ENCODE measurements at places on chromosomes 16 and 17.

GRCh38 chr17:72765368-72766153, 326.9 kb downstream of the SLC39A11 start:
- DNase-seq = no peak

GRCh38 chr17:17154981-17155380, 51.2 kb downstream of the PLD6 start:
- DNase-seq = no peak

DNA sequence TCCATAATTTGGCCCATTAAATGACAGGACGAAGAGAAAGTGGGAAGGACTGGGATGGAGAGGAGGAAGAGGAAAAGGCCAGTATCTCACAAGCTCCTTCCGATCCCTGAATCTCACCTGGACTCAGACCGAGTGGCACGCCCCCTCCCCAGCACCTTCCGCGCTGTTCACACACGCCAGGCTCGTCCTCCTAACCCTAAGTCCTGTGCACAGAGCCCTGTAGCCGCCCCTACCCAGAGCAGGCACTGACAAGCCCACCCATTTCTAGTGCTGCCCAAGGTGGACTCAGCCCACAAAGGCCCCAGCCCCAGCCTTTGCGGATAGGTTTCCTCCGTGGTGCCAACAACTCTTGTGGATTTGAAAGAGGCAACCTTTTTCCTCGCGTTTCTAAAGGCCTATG, 9.2 kb downstream of the HS3ST3B1 start:
- DNase-seq = no peak

- no peak for DNase-seq
These were observed 200.7 kb downstream of the CCDC182 start for GRCh38 chr17:57544401-57544800.

DNA sequence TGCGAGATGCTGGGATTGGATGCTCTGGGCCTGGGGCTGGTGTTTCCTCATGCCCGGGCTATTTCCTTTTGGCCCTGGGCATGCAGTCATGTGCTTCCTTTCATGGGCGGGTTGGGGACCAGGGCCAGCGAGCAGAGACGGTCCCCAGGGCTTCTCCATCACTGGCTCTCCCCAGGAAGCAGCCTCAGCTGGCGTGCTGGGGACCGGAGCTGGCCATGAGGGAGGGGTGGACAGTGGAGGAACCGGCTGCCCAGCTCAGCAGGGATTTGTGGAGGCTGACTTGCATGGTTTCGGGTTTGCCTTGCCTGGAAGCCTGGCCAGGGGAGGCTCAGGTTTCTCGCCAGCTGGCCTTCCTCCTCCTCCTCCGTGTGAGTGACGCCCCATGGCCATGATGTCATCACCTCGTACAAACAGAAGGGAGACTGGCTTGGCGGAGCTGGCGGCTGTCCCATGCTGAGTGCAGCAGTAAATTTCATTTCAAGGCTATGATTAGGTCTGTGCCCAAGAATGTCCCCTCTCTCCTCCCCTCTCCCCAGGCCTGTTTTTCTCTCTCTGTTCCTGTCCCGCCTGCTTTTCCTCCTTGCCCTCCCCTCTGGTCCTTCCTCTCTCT, 8.9 kb upstream of the TIMP2 start:
- no peak for DNase-seq

DNA sequence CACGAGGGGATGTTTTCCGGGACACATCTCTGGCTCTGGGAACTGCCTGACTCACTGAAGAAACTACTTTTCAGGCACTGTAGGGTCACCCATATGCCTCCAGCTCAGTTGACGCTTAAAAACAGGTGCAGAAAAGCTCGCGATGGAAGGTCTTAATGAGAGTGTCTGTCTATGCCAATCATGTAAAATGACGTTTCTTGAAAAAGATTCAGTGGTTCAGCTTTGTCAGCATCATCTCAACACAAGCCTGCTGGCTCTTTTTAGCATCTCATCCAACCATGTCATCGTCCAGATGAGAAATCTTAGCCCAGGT, 27.5 kb downstream of the OR1D5 start:
- DNase-seq = no peak

DNA sequence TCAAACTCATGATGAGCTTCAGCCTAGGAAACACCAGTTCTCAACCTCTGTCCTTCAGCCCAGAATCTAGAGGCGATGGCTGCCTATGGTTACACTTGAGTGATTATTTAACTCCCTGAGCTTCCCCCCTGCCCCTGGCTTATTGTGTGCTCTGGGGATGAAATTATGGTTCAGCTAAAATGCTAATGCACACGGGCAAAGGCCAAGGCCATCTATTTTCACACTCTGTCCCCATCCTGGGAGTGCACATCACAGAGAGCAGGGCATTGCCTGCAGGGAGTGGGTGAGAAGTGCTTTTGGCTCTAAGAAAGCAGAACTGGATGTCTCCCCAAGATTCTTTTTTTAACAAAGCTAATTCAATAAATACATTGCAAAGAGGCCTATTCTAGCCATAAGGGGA, 21.6 kb upstream of the CACNG5 start:
- no peak for DNase-seq

DNA sequence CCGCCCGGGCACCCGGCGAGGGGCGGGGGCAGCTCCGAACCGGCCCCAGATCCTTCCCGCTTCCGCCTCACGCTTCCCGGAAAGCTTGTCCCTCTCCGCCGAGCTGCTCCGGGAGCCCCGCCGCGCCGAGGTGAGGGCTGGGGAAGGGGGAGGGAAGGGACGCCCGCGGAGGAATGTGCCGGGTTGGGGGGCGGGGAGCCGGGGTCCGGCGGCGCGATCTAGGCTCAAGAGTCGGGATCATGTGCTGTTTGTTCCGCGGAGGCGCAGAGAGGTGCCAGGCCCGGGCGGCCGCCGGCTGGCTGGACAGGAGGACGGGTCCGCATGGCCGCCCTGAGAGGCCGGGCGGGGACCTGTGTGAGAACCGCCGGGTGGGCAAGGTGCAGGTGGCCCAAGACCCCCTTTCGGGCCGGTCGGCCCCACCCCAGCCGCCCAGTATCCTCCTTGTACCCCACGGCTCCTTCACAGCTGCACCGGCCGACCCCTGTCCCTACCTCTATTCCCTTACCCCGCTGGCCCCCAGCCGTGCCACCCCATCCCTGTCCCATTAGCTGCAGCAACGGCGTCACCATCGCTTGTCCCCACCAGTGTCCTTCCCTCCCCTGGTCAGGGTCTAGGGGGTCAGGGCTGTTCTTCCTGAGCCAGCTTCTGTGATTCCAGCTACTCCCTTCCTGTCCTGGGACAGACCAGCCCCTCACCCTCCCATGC, 429 bp downstream of the KIF1C start:
- DNase-seq = peak; percentile 39

- no peak for DNase-seq
These were observed 75.8 kb downstream of the WWOX start for GRCh38 chr16:78175287-78175686.

- no peak for DNase-seq
These were observed 1049.4 kb upstream of the EEF2KMT start for GRCh38 chr16:6146874-6147425.

- DNase-seq = no peak
These were observed 56.1 kb upstream of the MED13 start for GRCh38 chr17:62121025-62121730.

- no peak for DNase-seq
These were observed 14.3 kb upstream of the NAT9 start for GRCh38 chr17:74790161-74791058.

GRCh38 chr17:8436844-8437171, 1.1 kb downstream of the NDEL1 start:
- DNase-seq = no peak

GRCh38 chr17:17467720-17468119, 9.1 kb upstream of the MED9 start:
- no peak for DNase-seq

- no peak for DNase-seq
These were observed 85.7 kb downstream of the MGAT5B start for GRCh38 chr17:76953946-76954345.

- no peak for DNase-seq
These were observed 387 bp upstream of the STARD3 start for GRCh38 chr17:39636587-39636926.

- no peak for DNase-seq
These were observed 6.0 kb downstream of the HSDL1 start for GRCh38 chr16:84138824-84139627.

GRCh38 chr16:56547949-56548567, 16.8 kb upstream of the MT4 start:
- DNase-seq = no peak

DNA sequence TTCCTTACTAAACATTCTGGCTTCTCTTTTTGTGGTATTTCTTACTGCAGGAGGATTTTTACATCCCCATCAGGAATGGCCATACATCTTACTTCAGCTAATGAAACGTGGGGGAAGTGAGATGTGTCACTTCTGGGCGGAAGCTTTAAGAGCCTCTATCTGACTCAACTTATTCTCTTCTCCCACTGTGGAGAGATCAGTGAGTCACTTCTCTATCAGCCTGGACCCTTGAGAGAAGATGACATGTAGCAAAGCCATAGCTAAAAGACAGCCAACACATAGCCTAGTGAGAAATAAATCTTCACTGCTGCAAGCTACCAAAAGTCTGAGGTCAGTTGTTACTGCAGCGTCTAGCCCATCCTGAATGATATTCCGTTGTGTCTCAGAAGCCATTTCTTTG, 1066.7 kb upstream of the RBFOX1 start:
- DNase-seq = no peak

- DNase-seq = no peak
These were observed 2.1 kb downstream of the RHBDL3 start for GRCh38 chr17:32267690-32268205.

GRCh38 chr17:52138350-52138749, 20.2 kb downstream of the CA10 start:
- no peak for DNase-seq

- DNase-seq = no peak
These were observed 111.1 kb downstream of the SDK2 start for GRCh38 chr17:73533127-73533526.

DNA sequence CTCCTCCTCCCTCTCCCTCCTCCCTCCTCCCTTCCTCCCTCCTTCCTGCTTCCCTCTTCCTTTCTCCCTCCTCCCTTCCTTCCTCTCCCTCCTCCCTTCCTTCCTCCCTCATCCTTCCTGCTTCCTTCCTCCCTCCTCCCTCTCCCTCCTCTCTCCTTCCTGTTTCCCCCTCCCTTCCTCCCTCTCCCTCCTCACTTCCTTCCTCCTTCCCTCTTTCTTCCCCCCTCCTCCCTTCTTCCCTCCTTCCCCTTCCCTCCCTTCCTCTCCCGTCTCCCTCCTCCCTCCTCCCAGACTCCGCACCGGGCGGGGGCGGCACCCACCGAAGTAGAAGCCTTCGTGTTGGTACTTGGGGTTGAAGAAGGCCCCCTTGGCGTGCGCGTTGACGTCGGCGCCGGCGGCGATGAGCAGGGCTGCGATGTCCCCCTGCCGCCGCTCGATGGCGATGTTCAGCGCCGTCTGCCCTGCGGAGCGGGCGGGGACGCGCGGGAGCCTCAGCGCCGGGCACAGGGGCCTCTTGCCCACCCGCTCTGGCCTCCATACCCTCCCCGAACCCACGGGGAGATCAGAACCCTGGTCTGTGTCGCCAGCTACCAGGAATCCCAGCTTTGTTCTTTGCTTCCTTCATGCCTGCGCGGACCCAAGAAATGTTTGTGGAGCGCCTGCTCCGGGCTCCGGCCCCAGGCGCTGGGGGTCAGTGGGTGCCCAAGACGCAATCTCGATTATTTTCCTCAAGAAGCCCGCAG, 22.2 kb downstream of the TRPV3 start:
- peak; percentile 39 for DNase-seq

DNA sequence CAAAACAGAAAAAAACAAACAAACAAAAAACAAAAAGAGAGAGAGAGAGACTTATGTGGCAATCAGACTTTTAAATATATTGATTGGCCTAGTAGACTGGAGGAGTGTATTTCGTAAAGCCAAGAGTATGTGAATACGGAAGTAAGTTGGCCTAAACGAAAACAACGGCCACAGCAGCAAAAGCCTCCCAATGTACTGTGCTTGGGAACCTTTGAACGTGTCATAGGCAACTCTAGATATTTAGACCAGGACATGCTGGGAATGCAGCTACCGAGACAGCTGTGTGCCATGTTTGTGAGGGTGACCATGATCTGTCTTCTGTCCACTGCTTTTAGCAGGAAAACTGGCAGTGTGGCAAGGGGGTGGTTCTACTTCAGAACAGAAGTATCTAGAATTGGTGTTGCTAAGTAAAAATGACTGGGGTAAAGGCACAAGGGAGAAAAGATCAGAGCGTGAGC, 7.4 kb downstream of the MAF start:
- DNase-seq = no peak

DNA sequence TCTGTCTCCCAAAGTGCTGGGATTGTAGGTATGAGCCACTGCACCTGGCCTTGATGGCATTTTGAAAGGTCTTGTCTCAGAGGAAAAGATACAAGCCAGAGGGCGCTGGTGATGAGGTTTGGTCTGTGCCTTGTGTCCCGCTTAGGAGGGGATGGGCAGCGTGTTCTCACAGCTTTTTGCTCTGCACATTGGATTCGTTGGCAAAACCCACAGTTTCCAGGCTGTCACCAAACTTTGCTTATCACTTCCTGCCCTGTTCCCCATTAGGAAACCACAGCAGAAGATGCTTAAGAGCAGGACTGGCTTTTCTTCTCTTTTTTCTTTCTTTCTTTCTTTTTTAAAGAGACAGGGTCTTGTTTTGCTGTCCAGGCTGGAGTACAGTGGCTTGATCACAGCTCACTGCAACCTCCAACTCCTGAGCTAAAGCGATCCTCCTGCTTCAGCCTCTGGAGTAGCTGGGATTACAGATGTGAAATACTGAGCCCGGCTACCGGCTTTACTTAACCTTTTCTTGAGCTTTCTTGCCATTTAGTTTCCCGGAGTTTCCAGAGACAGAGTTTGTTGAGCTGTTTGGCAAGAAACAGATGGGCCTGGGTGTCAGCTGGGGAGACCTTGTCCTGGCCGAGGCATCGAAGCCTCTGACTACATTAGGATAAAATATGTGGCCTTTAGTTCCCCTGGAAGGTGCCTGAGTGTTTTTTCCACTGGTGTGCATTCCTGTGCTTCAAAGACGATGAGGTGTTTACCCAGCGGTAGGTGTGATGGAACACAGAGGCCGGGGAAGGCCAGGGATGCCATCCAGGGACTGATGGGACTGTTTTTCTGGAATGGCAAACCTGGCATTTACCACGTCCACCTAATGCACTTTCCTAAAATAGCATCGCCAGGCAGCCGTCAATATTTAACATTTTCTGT, 112.9 kb downstream of the ABCC1 start:
- DNase-seq = no peak

DNA sequence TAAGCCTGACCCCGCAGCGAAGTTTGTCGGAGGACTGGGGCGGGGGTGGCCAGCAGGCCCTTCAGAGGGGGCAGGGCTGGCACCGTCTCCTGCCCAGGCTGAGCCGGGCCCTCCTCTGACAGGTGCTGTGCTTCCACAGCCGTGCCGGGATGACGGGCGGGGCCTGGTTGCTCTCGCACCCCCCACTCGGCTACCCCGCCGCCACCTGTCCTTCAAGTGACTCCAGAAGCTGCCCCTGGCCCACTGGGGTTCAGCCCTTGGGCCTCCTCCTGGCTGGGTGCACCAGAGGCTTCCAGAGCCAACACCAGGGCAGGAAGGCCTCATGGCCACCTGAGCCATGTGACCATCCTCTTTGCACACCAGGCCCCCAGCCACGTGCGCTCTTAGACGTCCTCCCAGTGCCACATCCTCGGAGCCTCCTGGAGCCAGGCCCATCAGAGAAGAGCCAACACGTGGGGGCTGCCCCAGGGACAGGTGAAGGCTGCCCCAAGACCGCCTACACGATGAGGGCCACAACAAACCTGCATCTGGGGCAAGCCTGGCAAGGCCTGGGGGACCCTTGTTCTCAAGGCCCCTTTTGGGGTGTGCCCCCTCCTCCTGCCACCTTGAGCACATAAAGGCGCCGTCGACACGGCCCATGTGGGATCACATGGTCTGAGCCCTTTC, 7.2 kb downstream of the PDIA2 start:
- DNase-seq = no peak
